ENCODE measurements at places on chromosomes 1 and 21.

DNA sequence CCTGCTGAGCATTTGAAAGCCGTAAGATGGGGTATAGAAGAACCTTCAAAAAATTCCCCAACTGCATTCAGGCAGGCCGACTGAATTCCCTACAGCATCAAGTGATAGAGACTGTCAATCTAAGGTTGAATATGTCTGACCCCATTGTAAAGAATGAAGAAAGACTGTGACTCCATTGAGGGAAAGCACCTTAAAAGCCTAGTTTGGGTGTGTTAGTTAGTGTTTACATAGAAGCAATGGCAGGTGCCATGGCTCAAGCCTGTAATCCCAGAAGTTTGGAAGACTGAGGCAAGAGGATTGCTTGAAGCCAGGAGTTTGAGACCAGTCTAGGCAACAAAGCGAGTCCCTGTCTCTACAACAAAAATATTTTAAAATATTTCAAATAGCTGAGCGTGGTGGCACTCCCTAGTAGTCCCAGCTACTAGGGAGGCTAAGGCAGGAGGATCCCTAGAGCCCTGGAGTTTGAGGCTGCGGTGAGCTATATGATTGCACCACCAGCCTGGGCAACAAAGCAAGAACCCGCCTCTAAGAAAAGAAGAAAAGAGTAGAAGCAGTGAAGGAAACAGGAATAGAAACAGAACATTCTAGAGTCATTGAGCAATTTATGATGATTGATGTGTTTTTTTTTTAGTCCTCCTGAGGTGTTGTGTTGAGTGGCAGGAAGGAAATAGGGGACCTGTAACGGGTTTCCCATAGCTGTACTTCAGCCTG, 15.4 kb downstream of the POLR3GL start:
- no peak for DNase-seq

- DNase-seq = no peak
Measured at GRCh38 chr1:230052665-230053064, 14.4 kb upstream of the GALNT2 start.

DNA sequence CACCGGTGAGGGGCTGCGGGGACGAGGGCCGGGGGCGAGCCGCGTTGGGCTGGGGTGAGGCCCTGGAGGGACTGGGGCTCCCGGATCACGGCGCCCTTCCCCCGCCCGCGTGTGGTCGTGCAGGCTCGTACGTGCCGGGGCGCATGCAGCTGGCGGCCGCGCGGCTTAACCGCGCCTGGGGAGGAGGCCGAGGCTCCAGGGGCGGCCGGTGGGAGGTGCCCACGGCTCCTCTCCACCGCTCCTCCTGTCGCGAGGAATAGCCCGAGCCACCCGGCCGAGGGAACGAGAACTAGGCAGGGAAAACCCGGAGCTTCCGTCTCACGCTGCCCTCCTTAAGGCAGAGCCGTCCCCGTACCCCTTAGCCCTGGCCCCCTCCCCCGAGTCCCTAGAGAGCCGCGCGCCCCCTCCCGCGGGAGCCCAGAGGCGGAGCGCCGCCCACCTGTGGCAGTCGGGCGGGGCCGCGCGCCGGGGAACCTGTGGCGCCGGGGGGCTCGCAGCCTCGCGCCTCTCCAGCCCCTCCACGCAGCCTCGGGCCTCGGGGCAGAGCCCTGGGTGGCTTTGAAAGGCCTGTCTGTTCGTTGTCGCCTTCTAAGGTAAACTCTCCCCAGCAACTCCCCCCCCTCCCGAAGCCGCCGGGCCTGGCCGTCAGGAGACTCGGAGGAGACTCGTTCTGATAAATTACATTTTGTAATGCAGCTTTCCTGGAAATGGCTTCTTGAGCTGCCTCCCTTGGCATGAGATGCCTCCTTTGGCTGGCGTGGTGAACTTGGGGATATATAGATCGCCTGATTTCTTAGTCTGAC, 746 bp downstream of the AK4 start:
- DNase-seq = peak; percentile 83

- DNase-seq = no peak
Measured at GRCh38 chr1:209456878-209457277, 126.6 kb upstream of the CAMK1G start.

- DNase-seq = no peak
Measured at GRCh38 chr21:43786300-43786806, 3.0 kb upstream of the RRP1 start.

GRCh38 chr1:181637998-181638397, 154.7 kb downstream of the CACNA1E start:
- DNase-seq = no peak

GRCh38 chr1:101237229-101237837, 514 bp downstream of the S1PR1 start:
- DNase-seq = peak; percentile 57

GRCh38 chr21:42216726-42217572, 2.0 kb upstream of the ABCG1 start:
- DNase-seq = no peak

DNA sequence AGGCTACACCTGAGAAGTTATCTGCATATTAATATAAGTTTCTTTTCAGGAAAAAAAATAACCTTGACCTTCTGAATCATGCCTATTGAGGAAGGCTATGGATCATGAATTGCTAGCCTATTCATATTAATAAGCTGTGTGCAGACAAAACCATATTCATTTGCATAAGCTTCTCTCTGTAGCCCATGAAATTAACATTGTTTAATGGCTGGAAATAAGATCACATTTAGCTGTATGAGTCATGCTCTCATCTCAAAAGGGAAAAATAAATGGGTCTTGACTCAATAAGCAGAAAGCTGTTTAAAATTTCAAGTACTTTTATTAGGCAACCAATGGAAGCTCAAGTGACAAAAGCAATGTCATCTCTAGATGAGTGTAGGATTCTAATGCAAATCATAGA, 330.0 kb upstream of the DEPDC1 start:
- DNase-seq = no peak

DNA sequence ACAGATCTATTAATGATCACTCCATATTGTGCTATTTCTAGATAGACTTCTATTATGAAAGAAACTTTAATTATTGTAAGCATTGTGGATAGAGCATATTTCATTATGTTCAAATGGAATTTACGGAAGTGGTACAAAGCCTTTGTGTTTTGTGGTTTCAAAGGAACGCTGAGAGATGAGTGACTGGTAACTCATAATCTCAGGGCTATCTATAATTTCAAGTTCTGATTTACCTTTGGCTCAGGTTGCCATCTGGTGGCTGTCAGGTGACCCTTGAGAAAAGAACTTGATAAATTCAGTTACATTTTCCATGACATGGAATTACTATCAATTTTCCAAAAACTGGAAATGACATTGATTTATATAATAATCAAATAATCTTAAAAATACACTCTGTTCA, 12.2 kb downstream of the NTNG1 start:
- no peak for DNase-seq

- DNase-seq = no peak
Measured at GRCh38 chr1:113913887-113914664, 8.9 kb downstream of the DCLRE1B start.

- no peak for DNase-seq
Measured at GRCh38 chr21:43676391-43676790, 17.0 kb downstream of the RRP1B start.

DNA sequence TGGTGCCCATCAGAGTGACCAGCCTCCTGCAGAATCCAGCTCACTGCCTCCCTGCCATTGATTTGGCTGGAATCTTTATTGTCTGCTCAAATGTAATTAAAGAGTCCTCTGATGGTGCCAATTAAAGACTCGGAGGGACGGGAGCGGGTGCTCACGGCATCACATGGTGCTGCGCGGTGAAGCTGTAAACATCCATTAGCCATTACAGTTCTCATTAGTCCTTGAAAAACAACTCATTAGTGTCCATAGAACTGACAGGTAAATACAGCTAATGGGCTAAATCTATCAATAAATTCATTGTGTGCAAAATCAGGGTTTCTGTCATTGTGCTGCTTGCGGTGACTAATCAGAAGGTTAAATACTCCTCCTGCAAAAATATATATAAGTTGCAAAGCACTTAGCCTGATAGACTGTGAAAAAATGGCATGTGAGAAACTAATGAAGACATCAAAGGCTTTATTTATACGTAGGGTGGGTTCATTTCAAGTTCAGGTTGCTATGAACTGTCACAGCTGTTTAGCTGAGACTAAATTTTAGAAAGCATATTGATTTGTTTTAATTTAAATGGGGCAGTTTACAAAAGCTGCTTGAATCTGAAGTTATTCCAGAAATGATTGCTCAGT, 289.8 kb upstream of the POU3F1 start:
- no peak for DNase-seq

- no peak for DNase-seq
Measured at GRCh38 chr1:56537660-56538059, 41.7 kb downstream of the PLPP3 start.

DNA sequence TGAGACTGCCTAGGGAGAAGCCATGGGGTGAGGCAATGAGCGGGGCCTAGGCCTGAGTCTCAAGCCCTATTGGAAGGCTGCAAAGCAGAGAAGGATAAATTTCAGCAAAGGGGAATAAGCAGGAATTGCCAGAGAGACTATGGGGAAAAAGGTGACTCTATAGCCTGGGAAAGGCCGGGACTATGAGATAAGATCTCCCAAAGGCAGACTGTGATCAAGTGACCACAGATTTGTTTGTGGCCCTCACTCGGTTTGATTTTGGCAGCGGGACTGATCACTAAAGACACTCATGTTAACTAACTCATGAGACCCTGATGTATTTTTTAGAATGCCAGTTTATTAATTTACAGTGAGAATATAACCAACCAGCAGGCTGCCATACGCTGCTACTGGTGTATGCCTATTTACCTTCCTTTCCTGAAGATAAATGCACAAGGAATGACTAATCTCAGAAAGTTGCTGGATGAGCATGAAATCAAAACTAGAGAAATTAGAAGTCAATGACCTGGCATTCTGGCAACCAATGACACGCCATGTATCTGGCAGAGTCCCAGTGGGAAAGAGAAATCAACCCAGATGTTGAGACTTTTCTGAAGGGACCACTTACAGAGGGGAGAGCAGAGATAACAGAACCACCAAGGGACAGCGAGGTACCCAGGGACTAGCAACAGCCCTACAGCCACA, 4.3 kb downstream of the HSF2BP start:
- no peak for DNase-seq

- no peak for DNase-seq
Measured at GRCh38 chr1:70778934-70779333, 268.7 kb downstream of the PTGER3 start.

- no peak for DNase-seq
Measured at GRCh38 chr1:17976854-17977253, 130.7 kb upstream of the IGSF21 start.

GRCh38 chr1:177571485-177572076, 398.3 kb downstream of the SEC16B start:
- no peak for DNase-seq

- DNase-seq = no peak
Measured at GRCh38 chr1:3711780-3712451, 40.3 kb upstream of the CCDC27 start.

DNA sequence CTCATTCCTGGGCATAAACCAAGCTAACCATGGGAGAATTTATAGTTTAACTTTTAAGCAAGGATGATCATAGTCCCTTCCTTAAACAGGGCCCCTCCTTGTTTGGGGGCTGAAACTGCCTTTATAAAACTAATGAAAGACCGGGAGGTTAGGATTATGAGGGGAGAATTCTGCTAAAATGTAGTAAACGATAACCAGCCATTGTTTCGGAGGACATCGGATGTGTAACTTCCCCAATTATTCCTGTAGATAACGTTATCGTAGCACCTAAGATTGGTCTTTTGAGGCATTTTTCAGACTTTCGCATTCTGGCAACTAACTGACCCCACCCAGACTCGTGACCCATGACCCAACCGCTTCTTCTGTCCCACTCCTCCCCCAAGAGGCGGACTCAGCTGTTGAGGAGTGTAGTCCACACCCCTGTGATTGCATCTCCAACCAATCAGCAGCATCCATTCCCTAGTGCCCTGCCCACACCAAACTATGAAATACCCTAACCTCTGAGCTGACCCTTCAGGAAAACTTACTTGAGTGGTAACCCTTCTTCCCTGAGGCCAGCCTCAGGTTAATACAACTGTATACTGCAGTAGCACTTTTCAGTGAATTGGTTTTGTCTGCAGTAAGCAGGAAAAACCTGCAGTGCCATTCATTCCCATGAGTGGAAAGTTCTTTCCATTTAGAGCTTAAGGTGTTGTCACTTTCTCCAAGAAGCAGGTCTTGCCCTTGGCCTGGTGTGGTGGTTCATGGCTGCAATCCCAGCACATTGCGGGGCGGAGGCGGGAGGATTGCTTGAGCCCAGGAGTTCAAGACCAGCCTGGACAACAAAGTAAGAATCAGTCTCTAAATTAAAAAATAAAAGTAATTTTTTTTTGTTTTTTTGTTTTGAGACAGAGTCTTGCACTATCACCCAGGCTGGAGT, 823 bp upstream of the SYF2 start:
- DNase-seq = peak; percentile 77

GRCh38 chr1:112716133-112716720, 1.1 kb upstream of the PPM1J start:
- DNase-seq = peak; percentile 88

- no peak for DNase-seq
Measured at GRCh38 chr1:30545365-30545764, 178.0 kb downstream of the MATN1 start.

DNA sequence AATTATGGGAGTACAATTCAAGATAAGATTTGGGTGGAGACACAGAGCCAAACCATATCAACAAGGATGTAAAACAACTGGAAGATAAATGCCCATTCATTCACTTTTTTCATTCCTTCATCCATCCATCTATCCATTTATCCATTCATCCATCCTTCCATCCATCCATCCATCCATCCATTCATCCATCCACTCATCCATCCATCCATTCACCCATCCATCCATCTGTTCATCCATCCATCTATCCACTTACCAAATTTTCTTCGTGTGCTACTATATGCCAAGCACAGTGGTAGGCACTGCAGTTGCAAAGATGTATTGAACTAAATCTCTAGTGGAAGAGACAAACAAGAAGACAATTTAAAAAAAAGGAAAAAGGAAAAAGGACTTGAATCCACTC, 14.3 kb upstream of the SIPA1L2 start:
- no peak for DNase-seq

DNA sequence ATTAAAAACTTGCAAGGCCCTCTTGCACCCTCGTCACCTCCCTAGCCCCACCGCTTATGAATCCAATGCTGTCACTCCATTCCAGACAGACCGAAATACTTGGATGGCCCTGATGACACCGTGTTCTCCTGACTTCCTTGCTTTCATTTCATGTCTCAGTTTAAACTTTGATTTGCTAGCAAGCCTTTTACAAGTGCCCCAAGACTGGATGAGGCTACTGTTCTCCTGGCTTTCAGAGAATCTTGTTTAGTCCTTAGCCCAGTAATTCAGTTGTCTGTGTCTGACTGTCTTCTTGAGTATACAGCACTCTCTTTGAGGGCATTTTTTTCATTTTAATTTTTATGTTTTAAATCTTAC, 824 bp upstream of the IFI44L start:
- no peak for DNase-seq

GRCh38 chr1:17673329-17674072, 81.6 kb upstream of the ACTL8 start:
- no peak for DNase-seq

GRCh38 chr1:164735315-164736052, 176.5 kb downstream of the PBX1 start:
- DNase-seq = no peak

DNA sequence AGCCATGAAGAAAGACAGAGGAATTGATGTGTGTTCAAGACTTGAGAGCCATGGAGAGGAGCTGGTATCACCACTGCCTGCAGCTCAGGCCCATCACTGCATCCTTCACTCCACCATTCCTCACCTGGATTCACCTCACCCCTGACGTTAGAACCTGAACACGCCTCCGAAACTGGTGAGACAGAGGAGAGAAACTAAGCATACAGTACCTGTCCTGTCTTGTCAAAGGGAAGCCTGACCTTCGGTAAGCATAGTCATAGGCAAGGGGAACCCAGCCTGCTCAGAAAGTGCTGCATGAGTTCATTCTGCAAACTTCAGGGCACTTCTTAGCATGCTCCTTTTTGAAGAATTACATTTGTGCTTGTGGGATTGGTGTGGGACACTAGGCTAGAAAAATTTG, 425.8 kb downstream of the DSCAM start:
- DNase-seq = no peak
